ENCODE measurements at places on chromosomes 7 and 10. TPM values are rescaled to one million over a fixed set of nuclear protein-coding genes. Genes with fewer than 3 reads are reported as not detected.

- DNase-seq = no peak
Observed at GRCh38 chr7:24965831-24966708, 13.9 kb downstream of the OSBPL3 start.

DNA sequence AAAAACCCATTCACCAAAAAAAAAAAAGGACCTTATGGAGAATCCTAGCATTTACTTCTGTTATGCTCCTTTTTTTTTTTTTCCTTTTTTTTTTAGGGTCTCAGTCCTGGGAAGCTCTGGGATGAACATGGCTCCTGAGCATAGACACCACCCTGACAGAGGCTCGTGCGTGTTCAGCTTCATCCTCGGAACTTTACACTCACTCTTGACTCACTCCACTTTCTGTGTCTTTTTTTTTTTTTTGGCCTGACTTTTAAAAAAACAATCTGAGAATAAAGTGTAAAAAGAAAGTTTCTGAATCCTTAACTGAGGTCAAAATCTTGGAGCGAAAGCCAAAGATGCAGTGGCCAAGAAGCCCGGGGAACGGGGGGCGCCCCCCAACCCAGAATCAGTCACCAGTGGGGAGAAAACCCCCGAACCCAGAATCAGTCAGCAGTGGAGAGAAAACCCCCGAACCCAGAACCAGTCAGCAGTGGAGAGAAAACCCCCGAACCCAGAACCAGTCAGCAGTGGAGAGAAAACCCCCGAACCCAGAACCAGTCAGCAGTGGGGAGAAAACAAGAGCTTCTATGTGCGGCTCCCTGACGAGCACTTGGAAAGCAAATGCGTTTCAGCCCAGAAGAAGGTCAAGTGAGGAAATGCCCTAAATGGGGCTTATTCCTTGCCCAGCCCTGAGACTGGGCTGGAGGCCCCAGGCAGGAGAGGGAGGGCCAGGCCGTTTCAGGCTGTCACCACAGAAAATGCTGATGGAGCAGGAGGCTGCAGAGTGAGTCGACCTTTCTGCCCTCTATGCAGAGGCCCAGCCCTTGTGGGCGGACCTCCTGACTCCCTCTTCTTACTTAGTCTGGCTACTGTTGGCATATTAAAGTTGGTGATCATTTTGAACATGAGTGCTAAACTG is 19.0 kb upstream of the PFKP start:
- DNase-seq = no peak

DNA sequence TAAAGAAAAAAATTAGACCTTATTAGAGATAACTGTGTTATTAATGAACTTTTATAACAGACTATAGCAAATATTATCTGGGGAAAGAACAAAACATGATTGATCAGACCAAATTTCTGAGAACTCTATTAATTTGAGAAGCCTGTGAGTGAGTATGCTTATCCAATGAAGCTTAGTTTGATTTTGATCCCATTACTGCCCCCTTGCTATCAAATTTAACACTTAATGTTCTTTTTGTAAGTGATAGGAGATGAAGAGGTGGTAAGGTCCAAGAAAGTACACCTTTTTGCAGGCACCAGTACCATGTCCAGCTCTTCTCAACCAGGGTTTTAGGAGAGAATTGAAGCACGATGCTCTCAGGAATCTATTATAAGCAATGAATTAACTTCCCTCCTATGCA is 49.9 kb downstream of the ZNF365 start:
- DNase-seq = no peak

DNA sequence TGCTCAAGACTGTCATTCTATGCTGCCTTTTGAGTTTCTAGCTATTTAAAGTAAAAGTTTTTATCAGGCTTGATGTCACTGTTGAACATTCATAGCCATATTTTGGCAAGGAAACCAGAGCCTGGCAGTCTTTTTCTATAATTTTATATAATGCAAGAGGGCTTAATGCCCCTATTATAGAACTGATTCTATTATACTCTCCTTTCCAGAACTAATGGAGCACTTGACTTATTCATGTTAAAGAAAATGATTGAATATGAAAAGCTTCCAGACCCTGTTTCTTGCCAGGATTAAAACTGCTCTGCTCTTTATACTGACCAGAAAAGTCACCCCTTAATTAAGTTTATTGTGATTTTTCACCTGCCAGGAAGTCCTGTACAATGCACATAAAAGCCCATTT is 337.6 kb upstream of the CHRM2 start:
- DNase-seq = no peak

- no peak for DNase-seq
Observed at GRCh38 chr10:24650669-24651391, 72.9 kb downstream of the ARHGAP21 start.

- DNase-seq = no peak
Observed at GRCh38 chr7:78760620-78761355, 692.7 kb downstream of the MAGI2 start.

ADAMTS14 gene
- 7.4 TPM for polyA plus RNA-seq

SLC29A3 gene
- polyA plus RNA-seq = 8.3 TPM

ATG9B gene
- polyA plus RNA-seq = 2.6 TPM

SLC18A2 gene
- 0.25 TPM for polyA plus RNA-seq

Data from right lung (tissue), 10 donors.